ENCODE measurements at places on chromosomes 6 and 20.

DNA sequence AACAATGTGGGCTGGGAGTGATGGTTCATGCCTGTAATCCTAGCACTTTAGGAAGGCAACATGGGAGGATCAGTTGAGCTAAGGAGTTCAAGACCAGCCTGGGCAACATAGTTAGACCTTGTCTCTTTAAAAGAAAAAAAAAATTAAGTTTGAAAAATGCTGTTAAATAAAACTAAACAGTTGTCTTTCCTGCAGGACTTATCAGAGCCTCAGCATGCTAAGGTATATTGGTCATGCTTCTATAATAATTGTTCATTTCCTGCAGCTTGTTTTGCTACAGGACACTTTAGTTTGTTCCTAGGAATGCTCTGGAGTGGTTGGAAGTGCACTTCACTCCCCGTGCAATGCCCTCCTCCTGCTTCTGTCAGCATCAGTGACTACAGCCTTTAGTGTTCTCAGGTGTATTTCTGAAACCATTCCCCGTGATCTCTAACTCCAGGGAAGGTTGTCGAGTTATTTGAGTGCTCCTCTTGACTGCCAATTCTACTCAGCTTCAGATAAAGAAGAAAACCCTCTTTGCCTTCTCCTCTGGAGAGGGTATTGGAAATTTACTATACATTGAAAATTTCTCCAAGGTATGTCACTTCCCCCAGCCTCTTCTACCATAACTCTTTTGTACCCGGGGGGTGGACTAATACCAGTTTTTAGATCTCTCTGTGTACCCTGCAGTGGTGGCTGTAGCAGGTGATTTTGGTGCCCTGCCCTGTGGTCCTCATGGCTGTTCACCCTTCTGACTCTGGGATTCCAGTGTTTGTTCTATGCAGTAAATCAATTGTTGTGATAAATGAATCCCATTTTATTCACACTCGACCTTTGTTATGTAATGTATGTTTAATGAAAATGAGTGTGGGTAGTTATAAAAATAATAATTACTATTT is 33.8 kb downstream of the NHLRC1 start:
- no peak for DNase-seq

- no peak for DNase-seq
These were observed 6.6 kb downstream of the TUBB start for GRCh38 chr6:30726506-30727413.

GRCh38 chr6:168785720-168786511 is 344.9 kb downstream of the SMOC2 start:
- DNase-seq: no peak

GRCh38 chr20:50872560-50873425 is 58.4 kb downstream of the ADNP start:
- DNase-seq: no peak

DNA sequence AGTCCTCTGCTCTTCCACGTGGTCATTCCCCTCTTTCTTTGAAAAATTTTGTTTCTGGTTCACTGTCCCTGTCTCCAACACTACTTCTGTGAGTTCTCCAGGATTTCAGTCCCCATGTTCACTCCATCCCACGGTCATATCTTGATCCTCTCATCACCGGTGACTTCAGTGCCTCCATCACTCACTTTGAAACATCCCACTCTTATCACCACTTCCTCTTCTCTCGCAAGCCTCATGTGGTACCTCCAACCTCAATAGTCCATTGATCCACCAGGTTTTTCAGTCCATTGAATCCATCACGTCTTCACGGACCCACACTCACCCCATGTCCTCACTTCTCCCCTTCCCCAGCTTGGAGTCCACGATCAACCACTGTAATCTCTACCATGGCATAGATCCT is 64.8 kb downstream of the CARMIL1 start:
- no peak for DNase-seq

GRCh38 chr6:23246896-23247295 is 677.5 kb downstream of the HDGFL1 start:
- DNase-seq: no peak

GRCh38 chr6:72946774-72947173 is 278.5 kb downstream of the KHDC1L start:
- DNase-seq: no peak

- DNase-seq: no peak
These were observed 91.2 kb upstream of the MARCKS start for GRCh38 chr6:113765909-113766308.

DNA sequence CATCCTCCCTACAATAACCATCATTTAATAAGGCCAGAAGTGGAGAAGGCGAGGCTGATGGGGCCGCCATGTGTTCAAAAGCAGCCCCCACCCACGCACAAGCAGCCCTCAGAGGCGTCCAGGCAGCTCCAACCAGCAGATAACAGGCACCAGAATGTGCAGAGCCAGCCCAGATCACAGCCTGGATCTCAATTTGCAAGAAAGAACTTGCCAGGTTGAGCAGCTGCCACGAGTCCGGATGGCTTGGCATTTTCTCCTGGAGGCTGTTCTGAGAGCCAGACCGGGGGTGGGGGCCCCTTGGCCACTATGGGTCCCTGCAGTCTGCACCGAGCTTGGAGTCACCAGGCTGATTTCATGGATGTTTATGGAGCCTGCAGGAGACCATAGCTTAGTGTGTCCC is 338.1 kb downstream of the PREX1 start:
- peak; percentile 76 for DNase-seq

GRCh38 chr6:13360671-13361540 is 32.6 kb upstream of the TBC1D7 start:
- peak; percentile 42 for DNase-seq

DNA sequence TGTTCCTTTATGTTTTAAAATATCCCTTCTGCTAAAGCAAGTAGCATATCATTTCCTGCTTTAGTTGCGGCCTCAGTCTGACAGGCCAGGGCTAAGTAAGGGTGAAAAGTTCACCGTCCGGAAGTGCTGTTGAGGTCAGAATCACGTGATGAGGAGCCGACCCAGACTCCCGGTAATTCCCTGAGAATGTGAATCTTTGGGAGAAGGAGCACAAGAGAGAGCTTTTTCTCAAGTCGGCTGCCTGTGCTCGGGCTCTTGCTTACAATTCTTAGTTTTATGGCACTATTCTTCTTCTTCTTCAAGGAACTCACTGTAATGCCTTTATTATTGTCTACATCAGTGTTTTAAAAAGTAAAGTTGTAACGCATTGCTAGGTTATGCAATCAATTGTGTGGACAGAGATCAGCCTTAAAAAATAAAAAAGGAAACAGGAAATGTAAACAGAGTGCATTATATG is 309.3 kb downstream of the PRL start:
- DNase-seq: no peak

- DNase-seq: no peak
These were observed 15.9 kb downstream of the ADRM1 start for GRCh38 chr20:62318400-62319345.

- no peak for DNase-seq
These were observed 497.0 kb downstream of the MAFB start for GRCh38 chr20:40192081-40192480.

DNA sequence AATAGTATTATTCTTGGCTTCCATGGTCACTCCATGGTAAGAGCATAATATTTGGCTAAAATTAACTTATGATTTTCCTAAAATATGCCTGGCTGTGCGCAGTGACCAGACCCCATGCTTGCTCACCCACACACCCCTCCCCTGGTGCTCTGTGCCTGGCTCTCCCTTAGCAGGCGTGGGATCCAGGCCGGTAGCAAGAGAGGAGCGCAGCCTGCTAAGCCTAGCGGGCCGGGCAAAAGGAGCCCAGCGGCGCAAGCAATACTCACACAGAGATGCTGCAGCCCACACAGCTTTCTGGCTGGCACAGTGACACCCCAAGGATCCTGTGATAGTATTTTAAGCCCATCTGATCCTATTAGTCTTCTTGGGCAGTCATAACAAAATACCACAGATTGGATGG is 79.8 kb upstream of the EYS start:
- no peak for DNase-seq

DNA sequence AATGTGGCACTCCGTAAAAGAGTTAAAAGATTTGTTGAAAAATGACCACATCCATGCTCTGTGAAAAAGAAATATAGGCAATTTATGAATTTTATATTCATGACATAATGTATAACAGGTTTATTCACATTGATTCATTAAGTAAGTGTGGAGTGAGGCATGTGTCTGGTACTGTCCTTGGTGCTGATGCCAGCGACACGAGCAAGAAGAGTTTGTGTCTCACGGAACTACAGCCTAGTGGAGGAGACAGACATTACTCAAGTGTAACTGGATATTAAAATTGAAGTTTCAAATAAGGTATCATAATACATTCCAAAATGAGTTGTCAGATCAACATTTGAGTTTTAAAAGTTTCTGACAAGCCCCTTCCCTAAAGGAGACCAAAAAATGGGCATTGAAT is 158.2 kb upstream of the PRND start:
- no peak for DNase-seq

Data from cerebellum (tissue), 4 donors.